ENCODE measurements at places on chromosomes 4 and X.

GRCh38 chrX:101416691-101417090 is 8.7 kb downstream of the HNRNPH2 start:
- DNase-seq: no peak

GRCh38 chrX:4830880-4831557 is 1117.6 kb upstream of the PRKX start:
- no peak for DNase-seq

GRCh38 chr4:153684182-153684970 is at the start of gene TLR2:
Gene TLR2, plus strand, starts transcription at chr4:153684280. Its CDS starts 18,628 bp downstream, at chr4:153702908.
- peak; percentile 56 for DNase-seq

- no peak for DNase-seq
These were observed 461.4 kb downstream of the MID1IP1 start for GRCh38 chrX:39262641-39263040.

DNA sequence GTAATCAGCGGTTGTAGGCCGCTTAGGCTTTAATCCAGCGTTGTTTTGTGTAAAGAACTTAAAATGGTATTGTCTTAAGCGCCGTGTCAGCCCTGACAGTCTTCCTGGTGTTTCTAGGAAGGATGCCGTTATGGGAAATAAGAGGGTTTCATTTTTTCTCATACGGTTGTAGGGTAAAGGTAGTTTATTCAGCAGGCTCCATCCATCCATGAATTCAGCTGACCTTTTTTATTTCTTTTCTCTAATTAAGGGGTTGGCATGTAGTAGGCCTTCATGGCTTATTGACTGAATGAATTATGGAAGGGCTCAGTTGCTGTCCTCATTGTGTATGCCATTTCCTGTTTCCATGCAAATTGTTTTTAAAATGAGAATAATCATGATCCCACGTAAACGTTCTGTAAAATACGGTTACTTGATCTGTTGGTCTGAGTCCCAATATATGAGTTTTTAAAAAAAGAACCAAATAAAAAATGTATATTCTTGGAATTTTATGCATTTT is 693 bp downstream of the OCIAD1 start:
- no peak for DNase-seq

DNA sequence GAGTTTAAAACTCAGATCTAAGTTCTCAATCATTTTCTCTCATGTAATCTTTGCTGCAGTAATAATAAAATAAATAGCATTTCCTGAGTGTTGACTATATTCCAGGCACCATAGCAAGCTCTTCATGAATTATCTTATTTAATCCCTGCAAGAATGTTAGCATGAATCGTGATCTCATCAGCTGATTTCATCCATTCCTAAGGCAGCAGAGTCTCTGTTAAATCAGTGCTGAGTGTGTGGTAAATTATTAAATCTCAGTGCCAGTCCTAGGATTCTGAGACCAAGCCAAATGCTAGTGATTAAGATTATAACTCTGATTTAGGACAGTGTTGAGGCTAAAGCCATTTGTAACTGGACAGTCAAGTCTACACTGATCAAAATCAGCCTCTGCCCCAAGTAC is 240.3 kb upstream of the TAPT1 start:
- no peak for DNase-seq

DNA sequence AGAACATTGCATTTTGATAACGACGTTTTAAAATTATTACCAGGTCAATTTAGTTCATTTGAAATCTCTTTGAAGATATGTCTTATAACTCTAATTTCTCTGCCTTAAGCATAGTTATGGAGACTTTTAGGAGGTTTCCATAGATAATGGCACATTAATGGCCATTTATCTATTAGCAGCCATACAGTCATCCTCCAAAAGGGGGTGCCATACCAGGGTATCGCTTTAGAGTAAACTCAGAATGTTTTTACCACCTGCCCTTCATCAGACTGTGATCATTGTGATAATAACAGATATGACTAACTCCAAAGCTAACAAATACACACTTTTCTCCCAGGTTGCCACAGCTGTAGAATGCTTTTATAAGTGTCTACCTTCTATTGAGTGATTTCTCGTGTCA is 461.5 kb downstream of the FSTL5 start:
- DNase-seq: no peak

GRCh38 chrX:38627683-38628082 is 66.3 kb downstream of the TSPAN7 start:
- DNase-seq: no peak

- no peak for DNase-seq
These were observed 25.0 kb upstream of the UBA6 start for GRCh38 chr4:67725981-67726380.

GRCh38 chr4:875818-876423 is 50.0 kb upstream of the CPLX1 start:
- no peak for DNase-seq

DNA sequence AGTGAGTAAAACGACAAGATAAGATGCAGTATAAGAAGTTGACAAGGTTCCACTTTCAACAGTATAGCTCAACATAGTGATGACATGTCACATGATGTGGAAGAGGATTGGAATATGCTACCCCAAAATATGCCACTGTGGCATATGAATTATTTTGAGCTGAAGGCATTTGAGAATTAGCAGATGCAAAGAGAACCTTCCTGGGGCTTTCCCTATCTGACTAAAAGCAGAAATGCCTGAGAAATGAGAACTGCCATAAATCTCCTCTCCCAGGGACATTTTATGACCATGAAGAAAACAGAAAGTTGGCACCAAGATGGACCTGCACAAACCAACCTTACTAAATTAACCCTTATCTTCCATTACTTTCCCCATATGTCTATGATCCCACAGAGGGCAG is 24.8 kb downstream of the CDKN2AIP start:
- DNase-seq: no peak

GRCh38 chr4:135244056-135244455 is 1042.5 kb upstream of the PABPC4L start:
- no peak for DNase-seq

- DNase-seq: no peak
These were observed 201.4 kb downstream of the CCNG2 start for GRCh38 chr4:77358315-77358928.

DNA sequence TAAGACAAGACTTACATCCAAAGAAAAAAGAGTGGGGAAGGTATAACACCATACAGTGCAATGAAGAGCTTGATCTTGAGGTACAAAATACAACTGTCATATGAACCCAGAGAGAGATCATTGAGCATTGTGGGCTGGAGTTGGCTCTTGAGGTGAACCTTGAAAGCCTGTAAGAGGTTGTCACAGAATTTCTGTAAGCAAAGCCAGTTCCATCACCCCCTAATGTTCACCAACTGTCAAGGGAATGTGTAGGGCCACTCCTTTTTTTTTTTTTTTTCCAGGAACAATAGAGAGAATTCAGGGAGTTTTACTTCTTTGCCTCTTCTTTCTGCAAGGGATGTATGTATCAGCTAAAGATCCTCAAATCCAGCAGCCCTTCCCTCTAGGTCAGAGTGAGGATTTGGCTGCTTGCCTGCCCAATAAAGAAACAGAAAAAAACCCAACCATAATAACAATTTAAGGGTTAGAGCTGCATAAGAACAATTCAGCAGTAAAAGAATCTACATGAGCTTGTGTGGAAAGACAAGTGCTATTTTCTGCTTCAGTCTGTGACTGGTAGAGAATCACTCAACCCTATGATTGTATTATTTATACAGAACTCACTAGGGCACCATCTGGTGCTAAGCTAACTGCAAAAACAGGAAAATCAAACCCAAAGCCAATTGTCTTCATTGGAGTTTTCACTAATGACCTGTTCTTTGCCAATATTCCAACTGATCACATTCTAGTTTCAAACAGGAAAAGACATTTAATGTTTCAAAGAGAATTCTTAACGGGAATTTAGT is 217.5 kb upstream of the TEX13C start:
- DNase-seq: no peak

DNA sequence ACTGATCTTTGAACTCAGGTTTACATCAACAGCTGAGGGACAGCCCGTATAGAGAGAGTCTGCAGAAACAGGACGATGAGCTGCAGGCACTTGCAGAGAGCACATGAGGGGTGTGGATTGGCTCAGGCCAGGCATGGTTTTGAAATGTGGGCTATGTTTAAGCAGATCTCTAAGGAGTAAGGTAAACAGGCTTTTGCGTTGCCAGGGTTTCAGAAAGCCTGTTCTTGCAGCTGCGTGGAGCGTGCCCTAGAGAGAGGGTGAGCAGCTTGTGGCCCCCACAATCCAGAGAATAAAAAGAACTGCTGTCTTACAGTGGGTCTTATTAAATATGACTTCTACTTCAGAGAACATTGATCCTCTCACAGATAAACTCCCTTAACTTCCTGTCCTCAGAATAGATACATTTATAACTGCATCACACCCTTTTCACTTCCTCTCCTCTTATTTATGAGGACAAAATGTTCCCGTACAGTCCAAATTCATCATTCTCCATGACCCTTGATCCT is 64.1 kb downstream of the TMA16 start:
- no peak for DNase-seq

DNA sequence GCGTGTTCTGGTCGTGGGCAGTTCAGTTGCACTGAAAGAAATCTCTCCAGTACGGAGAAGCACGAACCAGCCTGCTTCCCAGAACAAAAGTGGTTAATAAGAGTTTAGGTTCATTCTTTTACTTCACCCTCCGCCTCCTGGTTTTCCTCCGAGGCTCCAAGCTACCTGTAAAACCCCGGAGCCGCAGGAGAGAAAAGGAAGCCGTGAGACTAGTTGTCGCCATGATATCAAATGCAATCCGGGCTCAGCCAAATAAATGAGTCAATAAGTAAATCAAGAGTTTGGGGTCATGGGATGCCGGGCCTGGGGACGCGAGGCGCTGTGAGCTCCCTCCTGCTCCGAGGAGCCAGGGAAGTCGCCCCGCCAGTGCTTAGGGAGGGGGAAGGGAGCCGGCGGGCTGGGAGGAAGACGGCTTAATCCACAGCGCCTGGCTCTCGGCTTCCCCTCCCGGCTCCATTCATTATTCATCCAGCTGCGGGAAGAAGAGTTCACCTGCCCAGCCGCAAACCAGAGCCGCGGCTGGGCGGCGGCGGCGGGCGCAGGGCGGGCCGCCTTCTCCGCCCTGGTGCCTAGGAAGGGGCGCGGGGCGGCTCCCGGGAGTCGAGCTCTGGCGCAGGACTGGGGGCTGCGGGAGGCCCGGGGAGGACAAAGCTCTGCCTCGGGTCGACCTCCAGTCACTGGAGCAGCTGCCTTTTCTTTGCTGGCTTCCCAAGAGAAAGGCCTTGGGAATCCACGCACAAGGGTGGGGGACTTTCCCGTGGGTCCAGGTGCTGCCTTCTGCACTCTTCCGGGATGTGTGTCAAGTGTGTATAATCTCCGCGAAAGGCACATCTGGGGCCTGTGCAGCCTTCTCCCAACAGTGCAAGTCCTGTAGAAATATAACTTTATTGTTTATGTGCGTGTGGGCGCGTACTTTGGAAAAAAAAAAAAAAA is 1.7 kb downstream of the FRAS1 start:
- DNase-seq: no peak

DNA sequence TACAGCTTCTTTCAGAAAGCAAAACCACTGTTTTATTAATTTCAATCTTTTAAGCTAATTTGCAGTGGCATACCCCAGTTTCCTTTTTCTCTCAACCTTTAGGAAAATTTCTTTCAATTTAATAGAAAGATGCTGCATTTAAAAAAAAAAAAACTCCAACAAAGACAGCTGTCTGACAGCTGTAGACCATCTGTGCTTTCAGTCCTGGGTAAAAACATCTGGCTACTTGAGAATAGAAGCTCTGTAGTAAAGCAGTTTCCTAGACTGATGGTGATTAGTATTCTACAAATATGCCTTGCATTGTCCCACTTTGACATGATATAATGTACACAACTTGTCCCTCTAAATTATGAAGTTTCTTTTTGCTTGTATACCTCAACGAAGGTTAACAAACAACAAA is 197.8 kb downstream of the EDA start:
- DNase-seq: no peak

- no peak for DNase-seq
These were observed 49.6 kb downstream of the KLHL13 start for GRCh38 chrX:118066867-118067515.

GRCh38 chr4:166308647-166309046 is 435.6 kb downstream of the TLL1 start:
- DNase-seq: no peak

- DNase-seq: no peak
These were observed 42.7 kb upstream of the PTPN13 start for GRCh38 chr4:86551387-86551786.

- DNase-seq: no peak
These were observed 121.9 kb upstream of the DMD start for GRCh38 chrX:33333271-33333670.

DNA sequence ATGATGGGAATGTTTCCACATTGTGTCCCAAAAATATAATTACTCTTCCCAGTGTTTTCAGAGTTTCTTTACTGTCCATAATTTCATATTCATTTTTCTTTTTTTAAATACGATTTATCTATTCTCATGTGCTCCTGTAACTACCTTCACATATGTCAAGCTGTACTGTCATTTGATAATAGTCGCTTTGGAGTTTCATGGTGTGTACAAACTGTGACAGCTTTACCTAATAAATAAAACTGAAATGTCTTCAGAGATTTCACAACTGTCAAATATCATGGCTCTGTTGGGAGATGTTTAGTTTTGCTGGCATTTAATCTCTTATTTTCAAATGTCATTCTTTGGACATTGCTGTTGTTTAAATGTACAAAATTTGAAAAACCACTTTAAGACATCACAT is 450.2 kb downstream of the TLL1 start:
- DNase-seq: no peak

DNA sequence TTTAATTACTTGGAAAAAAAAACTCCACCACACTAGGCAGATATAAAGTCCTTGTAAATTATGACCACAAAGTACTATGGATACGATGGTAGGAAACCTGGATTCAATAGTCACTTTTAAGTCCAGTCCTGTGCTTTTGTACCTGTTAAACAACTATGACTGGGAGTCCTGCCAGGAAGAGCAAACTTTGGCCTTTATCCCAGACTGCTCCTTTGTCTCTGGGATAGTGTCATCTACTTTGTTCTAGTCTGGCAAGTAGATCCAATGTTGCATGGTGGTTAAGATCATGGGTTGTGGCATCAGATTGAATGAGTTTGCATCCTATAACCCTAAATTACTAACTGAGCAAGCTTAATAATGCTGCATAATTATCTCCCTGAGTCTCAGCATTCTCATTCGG is 175.3 kb upstream of the FGF13 start:
- no peak for DNase-seq

DNA sequence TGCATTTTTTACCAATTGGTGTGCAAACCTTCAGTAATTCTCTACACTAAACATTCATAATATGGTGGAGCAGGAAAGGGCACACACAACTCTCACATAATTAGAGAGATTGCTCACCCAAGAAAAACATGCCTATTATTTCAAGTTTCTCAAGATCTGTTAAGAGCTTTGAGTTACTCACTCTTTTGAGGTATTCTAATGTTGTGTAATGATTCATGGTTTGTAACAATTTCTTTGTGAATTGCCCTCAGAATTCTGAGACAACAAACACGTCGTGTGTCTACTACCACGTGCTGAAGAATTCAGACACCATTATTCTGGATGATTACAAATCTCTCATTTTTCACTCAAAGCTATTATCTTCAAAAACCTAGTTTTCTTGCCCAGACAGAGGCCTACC is 82.8 kb downstream of the PDGFC start:
- DNase-seq: no peak

DNA sequence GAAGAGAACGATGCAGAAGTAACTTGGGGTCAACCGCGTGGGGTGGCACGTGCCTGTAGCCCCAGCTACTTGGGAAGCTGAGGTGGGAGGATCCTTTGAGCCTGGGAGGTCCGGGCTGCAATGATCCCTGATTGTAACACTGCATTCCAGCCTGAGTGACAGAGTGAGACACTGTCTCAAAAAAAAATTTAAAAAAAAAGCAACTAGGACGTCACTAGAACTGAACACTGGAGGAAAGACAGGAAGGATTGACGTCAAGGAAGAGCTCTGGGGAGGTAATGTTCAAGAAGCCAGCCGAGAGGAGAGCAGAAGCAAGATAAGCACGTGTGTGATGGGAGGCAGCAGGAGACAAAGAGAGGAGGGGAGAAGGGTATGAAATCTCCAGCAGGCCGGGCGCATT is 28.7 kb downstream of the S100G start:
- DNase-seq: no peak
